ENCODE measurements at places on chromosomes 4 and X.

DNA sequence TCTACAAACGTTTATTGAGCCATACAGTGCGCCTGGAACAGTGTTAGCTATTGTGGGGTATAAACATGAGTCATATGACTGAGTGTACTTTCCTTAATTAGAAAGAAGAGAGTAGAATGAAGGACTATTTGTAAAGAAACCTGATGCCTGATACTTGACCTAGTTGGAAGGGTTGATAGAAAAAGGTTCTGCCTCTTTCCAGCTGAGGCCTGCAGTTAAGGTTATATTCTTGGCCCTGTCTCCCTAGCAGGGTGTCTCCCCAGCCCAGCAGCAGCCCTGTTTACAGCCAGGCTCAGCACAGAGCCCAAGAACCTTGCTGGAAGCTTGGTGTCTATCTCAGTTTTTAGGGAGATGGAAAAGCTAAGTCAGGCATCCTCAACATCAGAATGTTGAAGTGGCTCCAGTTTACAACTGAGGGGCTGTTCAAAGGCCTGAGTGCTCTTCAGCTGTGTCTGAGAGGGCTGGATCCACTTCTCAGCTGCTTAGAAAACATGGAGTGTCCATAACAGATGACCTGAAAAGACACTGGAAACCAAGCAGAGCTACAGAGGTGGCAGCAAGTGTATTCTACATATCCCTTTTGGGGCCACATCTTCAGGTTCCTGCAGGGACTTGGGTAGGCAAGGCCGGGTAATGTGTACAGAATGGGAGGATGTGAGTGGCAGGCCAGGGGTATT, 21.6 kb downstream of the NYX start:
- no peak for DNase-seq

DNA sequence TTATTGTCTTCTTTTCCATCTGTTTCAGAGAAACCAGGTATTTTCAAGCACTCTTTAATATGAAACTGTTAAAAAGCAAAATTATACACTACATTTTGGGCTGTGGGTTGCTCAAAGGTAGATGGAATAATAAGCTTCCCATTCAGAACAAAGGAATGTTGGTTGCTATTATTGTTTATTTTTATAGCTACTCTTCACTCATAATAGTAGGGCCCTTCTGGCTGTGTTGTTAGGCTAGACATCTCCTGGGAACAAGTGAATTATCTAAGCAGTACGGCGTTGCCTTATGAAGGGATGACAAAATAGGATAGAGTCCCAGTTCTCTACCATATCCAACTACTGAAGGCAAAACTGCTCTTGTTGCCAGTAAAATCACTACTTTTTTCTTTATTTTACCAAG, 34.2 kb downstream of the TENM3 start:
- no peak for DNase-seq

GRCh38 chr4:138910914-138911336, 104.7 kb upstream of the NOCT start:
- peak; percentile 96 for DNase-seq

GRCh38 chr4:147288512-147288911, 192.4 kb upstream of the EDNRA start:
- no peak for DNase-seq

GRCh38 chr4:37980246-37980645, 20.0 kb downstream of the PTTG2 start:
- no peak for DNase-seq

- no peak for DNase-seq
These were observed 1160.9 kb upstream of the PCDH7 start for GRCh38 chr4:29559286-29559685.

DNA sequence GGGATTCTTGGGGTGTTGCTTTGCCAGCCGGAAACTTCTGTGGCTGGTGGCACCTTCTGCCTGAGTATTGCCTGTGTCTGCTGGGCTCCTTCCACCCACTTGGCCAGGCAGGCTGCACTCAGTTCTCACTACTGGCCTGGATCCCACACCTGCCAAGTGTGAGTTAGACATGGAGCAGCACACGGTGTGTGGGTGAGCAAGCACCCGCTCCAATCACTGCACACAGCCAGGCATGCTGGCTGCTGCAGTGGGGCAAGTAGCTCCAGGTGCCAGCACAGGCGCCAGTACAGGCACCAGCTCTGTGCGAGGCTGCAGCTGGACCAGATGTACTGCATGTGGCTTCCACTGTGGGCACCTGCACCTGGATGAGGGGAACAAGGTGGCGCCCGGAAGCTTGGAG, 23.9 kb downstream of the DCUN1D4 start:
- no peak for DNase-seq

DNA sequence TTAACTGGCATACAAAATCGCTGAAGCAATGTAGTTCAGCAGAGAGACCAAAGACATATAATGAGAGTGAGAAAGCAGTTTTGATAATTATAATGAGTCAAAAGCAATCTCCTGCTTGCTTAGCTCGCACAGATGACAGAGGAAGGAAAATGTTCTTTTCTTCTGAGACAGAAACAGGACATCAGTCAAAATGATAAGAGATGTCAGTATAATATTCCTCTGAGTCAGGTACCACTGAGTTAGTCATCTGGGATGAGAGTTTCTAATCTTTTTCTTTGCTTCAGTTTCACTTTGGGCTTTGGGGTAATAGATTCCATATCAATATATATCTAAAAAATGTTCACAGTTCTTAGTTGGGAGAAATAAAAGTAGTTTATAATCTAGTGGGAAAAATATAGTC, 387.2 kb downstream of the PCDH7 start:
- no peak for DNase-seq

DNA sequence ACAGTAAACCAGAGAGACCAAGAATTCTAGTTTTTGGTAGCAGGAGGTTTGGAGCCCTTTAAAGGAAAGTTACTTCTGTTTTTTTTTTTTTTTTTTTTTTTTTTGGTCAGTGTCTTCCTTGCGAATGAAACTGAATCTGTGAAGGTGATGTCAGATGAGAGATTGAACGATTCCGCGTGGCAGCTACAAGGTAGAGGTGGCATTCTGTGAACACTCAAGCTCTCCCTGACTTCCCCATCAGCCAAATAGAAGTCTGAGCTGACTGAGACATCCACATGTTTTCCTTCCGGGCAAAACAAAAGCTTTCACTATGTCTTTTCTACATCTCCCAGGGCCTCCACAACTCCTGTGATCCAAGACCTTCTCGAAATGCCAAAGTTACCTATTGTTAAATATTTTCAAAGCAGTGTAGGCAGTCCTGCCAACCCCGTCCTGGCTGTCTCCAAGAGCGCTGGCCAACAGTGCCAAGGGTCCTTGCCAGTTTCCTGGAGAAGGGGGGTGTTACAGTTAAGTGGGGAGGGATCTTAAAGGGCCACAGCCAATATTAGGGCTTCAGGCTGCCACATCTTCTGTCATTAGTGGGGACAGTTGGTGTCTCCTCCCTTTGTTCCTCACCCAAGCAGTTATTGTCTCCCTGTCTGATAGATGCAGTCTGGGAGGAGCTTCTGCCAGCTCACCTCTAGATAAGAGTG, 102.9 kb upstream of the SLC34A2 start:
- no peak for DNase-seq

DNA sequence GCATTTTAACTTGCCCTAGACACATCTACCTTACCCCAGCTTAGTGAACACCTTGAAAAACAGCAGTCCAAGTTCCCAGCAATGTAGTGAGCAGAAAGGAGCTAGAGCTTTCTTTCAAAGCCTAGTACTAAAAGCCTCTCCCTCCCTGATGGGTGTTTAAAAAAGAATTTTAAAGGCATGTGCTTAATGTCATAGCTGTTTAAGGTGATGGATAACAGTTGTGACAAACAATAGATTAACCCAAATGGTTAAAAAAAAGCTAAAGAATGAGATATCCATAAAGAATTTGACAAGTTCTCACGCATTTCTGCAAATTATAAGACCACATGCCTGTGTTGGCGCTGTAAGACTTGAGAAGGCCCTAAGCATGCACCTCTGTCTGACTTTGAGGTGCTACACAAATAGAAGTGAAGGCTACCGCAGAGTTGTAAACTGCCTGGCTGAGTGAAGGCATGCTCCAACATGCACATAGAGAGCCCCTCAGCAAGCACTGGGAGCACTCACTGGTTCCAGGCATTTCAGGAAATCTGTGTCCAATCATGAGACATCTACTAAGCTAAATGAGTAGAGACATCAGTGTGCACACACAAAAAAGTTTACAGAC, 94.0 kb downstream of the PHF8 start:
- no peak for DNase-seq

GRCh38 chr4:15938182-15938581, 358 bp downstream of the FGFBP1 start:
- no peak for DNase-seq

GRCh38 chr4:14196131-14196530, 568.6 kb upstream of the BOD1L1 start:
- no peak for DNase-seq

DNA sequence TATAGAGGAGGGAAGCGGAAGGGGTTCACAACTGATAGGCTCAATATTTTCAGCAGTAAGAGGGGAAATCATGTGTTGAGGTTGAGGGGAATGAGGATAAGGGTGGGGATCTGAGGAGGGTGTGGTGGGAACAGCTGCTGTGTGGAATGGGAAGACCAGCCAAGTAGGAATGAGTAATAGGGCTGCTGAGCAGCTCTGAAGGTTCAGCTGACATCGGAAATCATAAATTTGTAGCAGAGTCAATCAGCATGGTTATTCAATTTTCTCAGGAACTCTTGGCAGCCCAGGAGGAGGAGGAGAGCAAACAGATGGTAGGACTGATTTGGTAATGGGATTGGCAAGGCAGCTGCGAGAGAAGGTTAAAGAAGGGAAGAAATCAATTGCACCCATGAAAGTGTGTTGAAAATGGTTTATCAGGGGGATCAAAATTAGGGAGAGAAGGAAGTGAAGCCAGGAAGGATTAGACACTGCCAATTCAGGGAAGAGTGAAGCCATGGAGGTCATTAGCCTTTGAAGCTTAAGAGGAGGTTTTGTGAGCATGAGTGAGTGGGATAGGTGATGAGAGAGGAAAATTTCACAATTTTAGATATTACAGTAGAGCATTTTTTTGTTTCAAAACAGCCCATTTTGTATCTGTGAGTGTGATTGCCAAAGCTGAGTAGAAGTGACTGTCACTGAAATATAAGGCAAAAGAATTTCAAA, 82.6 kb downstream of the PCDH7 start:
- DNase-seq: no peak

- no peak for DNase-seq
These were observed 24.3 kb upstream of the TET2 start for GRCh38 chr4:105122350-105122749.

DNA sequence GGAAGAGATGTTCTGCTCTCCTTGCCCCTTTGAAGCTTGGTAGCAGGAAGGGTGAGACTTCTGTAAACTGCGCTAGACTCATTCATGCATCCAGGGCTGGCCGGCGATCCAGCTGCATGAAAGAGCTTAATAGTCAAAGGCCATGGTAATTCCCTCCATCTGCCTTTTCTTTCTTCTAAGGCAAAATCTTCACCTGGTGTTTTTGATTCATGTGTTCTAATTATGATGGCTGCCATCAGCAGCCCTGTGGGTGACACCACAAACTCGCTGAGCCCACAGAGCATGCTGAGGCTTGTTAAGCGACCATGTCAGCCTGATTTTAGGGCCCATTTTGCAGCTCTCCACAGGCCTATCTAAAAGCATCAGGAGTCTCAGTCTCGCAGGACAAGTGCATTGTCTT, 450.1 kb upstream of the TENM3 start:
- DNase-seq: peak; percentile 72

- no peak for DNase-seq
These were observed 342 bp downstream of the EOLA2 start for GRCh38 chrX:149937871-149938426.

DNA sequence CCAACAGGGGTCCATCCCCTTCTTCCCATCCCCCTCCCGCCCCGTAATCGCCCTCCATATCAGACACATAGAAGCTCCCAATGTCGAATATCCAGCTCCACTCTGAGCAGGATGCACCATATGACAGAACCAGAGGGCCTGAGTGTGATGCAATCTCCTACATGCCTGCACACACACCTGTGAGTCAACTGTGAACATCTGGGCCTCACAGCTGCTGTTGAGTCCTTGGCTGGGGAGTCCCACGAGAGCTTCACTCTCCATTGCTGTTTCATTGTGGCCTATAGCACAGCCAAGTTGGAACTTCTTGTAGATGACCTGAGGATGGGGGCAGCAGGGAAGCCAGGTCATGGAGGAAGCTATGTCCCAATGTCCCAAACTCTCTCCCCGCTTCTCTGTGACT, 8.2 kb downstream of the SLC38A5 start:
- no peak for DNase-seq

- DNase-seq: no peak
These were observed 14.2 kb downstream of the ATOH1 start for GRCh38 chr4:93842601-93843252.

- DNase-seq: no peak
These were observed 100.3 kb downstream of the EMCN start for GRCh38 chr4:100417565-100417964.

GRCh38 chr4:25550376-25551030, 105.1 kb upstream of the SLC34A2 start:
- DNase-seq: no peak

GRCh38 chr4:2850966-2851798, 7.5 kb downstream of the ADD1 start:
- DNase-seq: no peak
